CD4-positive, alpha-beta T cell treated with Interleukin-4 for 1 hour (primary cell): ENCODE measurements at places on chromosomes 1 and 21.

DNA sequence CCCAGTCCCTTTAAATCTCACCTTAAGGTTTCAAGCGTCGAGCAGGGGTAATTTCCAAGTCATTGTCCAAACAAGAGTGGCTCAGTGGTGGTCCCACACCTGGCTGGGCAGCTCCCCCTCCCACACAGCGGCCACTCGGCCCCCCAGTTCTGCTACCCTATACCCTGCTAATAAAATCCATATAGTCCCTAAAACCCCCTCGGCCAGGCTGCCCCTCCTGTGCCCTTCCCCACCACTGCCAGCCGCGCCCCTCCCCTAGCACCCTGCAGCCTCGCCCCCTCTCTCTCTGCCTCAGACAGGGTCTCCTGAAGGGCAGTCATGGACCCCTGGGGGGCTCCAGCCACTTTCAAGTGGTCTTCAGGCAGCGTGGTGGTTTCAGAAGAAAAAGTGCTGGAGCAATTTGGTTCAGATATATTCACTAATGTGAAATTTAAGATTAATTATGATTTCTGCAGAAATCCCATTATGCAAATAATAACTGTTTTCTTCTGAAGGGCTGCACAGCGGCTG is 34.2 kb upstream of the TTC34 start:
- DNase-seq = no peak

GRCh38 chr1:109240158-109241152 is 8.9 kb upstream of the CELSR2 start:
- DNase-seq = no peak

DNA sequence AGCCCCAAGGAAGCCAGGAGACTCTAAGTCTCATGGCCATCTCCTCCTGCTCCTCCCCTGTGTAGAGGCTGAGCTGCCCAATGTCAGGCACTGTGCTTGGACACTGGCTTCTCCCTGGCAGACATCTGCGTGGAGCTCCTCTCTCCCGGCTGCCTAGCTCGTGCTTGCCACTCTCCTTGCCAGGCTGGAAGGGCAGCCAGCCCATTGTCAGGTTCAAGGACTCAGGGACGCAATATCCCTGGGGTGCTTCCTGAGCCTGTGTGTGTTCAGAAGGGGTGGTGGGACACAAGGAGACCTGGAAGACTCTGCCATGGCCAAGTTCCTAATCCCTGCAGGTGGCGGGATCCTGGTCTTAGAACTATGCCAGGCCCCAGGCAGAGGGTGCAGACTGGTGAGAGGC is 65.4 kb upstream of the PARP1 start:
- DNase-seq = no peak

GRCh38 chr1:169106921-169107602 is 572 bp downstream of the ATP1B1 start:
- DNase-seq = no peak

DNA sequence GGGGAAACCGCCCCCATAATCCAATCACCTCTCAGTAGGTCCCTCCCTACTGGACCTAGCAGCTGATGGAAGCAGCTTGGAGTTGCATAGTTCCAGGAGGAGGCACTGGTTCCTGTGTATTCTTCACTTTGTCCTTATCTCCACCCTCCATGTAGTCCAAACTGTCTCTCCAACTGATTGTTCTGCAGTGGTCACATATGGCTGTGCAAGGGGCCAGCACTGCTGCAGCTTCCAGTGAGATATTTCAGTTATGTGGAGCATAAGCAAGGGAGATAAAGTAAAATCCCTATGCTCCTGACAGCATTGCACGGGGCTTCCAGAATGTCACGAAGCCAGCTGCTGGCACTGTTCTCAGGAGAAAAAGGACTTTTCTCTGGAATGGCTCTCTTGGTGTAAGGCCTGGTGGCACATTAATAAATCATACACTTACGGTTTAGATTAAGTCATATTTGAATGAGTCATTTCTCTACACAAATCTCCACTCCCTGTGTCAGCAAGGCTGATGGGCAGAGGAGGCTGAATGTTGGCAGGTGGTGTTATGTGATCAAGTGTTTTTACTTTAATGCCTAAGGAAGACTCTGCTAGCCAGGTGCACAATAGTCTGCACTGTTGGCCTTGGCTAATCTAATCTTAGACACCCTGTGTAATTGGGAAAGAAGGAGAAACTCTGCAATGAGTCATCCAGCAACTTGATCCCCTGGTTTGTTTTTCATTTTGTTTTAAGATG is 93.4 kb downstream of the KCNK1 start:
- DNase-seq = no peak

DNA sequence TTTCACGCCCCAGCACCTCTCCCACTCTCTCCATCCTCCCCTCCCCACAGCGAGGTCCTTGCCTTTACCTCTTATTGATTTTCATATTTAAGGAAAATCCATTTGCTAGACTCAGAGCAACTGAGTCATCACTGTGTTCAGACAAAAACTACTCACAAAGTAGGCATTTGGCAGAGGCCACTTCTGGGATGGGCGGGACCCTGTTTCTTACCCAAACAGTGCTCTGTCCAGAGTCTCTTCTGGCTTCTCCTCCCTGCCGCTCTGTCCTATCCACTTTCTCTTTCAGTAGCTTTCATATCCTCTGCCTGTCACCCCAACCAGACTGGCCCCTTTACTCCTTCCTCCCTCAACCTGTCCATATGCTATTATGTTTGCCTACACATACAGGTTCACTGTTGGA is 2.4 kb upstream of the NAV1 start:
- no peak for DNase-seq
